ENCODE measurements at places on chromosomes 12 and 14.

DNA sequence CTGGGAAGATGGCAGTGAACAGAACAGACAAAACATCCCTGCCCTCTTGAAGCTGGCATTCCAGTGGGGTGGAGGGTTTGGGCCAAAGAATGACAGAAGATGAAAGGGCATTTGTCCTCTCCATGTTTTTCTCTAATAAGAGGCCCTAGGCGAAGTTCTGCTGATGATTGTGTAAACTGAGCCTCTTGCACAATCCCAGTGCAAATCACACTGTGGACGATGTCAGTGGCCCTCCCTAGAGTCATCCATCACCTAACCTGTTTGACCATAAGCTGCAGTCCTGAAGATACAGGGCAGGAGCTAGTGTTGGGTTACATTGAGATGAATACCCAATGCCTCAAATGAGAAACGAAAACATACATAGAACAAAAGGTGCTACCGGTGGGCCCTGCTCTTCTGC is 622.4 kb upstream of the TBX3 start:
- no peak for DNase-seq

- no peak for DNase-seq
Observed at GRCh38 chr12:57248934-57249742, 1.8 kb downstream of the STAC3 start.

DNA sequence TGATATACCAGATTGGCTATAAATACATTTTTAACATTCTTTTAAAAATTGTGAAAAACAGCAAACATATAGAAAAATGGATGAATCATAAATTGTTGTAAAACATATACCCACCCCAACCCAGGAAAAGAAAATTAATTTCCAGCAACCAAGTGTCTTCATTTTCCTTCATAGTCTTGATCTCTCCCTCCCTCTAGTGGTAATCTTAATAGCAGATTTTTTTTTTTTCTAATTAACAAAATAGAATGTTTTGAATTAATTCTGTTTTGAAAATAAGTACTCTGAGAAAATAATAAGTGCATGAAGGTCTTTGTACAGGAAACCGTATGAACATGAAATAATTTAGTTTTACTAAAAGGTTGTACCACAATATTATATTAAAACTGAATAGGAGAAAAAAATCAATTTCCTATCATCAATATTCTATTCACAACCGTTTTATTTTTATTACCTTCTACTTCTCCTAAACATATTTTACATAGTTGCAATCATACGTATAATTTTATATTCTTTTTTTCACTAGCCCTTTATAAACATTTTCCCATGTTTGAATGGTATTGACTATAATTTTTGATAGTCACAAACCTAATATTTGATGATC is 7.0 kb downstream of the ETNK1 start:
- no peak for DNase-seq

GRCh38 chr14:100898935-100899883 is 4.3 kb downstream of the RTL1 start:
- no peak for DNase-seq

GRCh38 chr12:48126953-48127630 is 7.9 kb downstream of the PFKM start:
- DNase-seq, result no peak

DNA sequence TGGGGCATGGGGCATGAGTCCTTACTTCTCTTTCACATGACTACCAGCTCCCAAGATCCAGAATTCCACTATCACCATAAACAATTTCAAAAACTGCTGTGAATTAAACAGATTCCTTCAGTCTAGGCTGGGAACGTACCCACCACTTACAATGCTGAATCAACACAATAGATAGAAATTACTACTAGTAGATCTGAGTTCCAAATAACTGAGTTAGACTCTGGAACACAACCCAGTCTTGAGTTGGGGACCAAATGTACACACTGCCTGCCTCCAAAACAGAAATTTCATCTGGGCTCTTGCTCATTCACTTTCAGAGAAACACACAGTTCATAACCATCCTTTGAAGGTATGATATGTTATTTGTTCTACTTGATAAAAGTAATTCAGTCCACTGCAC is 8.9 kb downstream of the CORO1C start:
- no peak for DNase-seq

DNA sequence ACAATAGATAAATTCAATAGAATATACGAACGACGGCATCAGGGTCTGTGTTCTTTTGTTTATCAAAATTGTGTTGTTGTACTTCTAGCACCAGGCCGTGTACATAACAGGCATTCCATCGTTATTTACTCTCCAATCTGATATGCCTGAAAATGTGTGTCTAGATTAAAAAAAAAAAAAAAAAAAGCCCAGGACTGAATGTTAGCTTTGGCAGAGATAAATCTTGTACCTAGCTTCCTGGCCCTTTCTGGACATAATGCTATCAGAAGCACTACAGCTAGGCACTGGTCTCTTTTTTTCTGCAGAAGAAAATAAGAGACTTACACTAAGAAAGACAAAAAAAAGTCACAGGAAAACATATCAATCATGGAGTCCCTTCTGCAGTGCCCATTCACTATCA is 37.0 kb downstream of the CDKL1 start:
- no peak for DNase-seq

DNA sequence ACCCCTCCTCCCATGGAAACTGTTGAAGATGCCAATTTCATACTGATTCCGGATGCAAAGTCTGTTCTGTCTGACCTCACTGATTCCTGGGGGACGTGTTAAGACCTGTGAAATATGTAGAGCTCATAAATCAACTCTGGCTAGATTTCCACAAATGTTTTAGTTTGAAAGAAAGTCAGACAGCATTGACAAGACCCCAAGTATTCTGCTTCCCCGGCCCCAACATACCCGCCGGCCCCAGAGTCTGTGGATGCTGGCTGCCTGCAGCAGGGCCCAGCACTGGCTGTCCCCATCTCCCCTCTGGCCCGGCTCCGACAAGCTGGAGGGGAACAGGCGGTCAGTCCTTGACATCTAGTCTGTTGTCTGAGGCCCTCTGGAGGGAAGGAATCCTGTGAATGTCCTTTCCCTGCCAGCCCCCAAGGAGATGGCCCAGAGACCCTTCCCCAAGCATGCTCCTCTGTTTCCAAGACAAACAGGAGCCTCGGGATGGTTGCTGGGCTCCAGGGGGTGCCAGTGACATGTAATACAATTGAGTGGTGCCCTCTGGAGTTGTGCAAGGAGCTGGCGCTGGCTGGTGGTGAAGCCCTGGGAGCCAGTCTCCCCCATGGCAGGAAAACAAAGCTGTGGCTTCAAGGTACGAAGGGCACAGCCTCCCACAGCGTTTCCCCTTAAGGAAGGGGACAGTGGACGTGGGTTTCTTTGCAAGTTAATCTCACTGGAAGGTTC is 22.3 kb downstream of the FBLN5 start:
- no peak for DNase-seq

DNA sequence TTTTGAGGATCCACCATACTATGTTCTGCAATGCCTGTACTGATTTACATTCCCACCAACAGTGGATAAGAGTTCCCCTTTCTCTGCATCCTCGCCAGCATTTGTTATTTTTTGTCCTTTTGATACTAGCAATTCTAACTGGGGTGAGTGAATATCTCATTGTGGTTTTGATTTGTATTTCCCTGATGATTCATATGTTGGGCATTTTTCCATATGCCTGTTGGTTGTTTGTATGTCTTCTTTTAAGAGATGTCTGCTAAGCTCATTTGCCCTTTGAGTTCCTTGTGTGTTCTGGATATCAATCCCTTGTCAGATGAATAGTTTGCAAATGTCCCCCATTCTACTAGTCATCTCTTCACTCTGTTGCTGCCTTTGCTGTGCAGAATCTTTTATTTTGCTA is 49.0 kb upstream of the MSRB3 start:
- DNase-seq, result no peak
